Suppressor macrophage treated with lipopolysaccharide for 1 hour (primary cell): ENCODE measurements at places on chromosomes 11 and 22.

- DNase-seq, result peak; percentile 52
Observed at GRCh38 chr11:34380696-34381095, 22.9 kb upstream of the ABTB2 start.

GRCh38 chr11:12900496-12900895 is 108.6 kb upstream of the RASSF10 start:
- no peak for DNase-seq

GRCh38 chr22:36417281-36417686 is 29.5 kb upstream of the MYH9 start:
- no peak for DNase-seq

DNA sequence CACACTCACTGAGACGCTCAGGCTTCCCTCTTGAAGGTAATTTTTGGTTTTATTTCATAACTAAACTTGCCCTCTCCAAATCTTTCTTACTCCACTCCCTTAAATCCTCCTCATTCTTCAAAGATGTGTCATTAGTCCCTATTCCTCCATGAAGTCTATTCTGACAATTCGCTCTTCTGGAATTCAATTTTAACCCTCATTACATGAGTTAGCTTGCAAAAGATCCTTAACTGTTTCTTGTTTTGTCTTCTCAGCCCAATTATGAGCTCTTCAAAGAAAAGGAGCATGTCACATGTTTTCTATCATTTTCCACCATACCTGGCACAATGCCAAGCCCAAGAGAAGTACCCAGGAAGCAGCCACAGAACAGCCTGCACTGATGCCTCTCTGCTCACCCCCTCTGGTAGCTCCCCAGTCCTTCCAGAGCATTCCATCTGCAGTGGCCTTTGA is 13.0 kb downstream of the GALNT18 start:
- DNase-seq, result no peak

GRCh38 chr11:72313912-72314598 is 70.1 kb upstream of the PHOX2A start:
- DNase-seq, result peak; percentile 88

- DNase-seq, result no peak
Observed at GRCh38 chr11:15912291-15912690, 444.1 kb downstream of the SOX6 start.

DNA sequence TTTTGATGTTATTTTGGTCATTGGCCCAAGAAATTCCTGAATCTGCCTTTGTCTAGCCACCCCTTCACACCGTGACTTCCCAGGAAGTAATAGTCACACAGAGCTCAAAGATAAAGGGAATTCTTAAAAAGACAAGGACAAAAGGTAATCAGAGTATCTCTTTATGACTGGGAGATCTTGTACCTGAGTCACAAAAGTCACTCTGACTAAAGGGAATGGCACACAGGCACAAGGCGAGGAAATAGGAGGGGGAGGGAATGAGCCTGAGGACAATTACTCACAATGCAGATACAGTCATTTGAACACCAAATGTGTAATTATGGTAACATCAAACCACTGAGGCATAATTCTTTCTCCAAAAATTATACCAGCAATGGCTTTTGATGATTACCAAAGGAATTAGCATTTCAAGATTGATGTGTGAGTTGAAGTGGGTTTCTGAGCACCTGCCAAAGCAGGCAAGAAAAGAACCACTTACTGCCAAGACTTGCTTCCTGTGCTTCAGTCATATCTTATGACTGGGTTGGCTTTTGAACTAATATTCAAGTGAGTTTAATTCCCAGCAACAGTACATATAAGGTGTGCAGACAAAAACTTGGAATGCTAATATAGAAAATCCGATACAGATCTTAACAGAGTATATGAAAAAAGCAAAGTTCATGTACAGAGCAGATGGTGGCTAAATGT is 856.4 kb downstream of the LRRC4C start:
- no peak for DNase-seq

DNA sequence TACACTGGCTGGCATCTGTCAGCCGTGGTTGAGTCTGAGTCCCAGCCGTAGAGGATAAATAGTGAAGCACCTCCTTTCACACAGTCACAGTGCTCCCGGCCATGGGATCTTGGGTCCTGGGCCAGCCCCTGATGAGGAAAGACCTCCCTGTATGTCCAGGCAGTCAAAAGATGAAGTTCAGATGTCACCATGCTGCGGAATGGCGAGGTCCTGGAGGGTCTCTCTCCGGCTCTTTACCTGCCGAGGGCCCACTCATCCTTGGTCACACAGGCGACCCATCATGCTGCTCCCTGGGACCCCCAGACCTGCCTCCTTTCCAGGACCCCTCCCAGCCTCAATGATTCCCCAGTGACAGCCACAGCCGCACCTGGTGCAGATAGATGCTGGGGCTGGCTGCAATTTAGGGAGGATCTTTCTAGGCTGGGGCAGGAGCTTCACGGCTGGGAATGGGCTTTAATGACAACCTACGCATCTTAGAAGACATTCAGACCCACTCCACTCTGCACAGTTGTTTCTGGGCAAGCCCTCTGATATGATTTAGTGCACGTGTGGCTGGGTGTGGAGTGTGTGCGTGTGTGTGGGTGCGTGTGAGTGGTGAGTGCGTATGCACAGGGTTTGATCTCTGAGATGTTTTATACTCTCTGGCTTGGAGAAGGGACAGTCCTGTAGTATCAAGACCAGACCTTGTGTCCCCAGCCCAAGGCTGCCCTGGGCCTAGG is 79.7 kb downstream of the FBLN1 start:
- no peak for DNase-seq

- DNase-seq, result no peak
Observed at GRCh38 chr11:19767627-19768151, 55.1 kb downstream of the NAV2 start.

GRCh38 chr22:22892096-22893052 is 4.8 kb downstream of the IGLL5 start:
- DNase-seq, result no peak

GRCh38 chr11:124673333-124674167 is at the start of the genes SIAE and SPA17:
SIAE (minus strand) TSS chr11:124673739; CDS start chr11:124673708, 31 bp downstream.
SPA17 (plus strand) TSS chr11:124673904; CDS start chr11:124675265, 1,361 bp downstream.
- DNase-seq, result peak; percentile 94

GRCh38 chr11:114846416-114846791 is 168.1 kb downstream of the NXPE2 start:
- DNase-seq, result no peak

GRCh38 chr11:125148743-125149142 is 15.8 kb upstream of the PKNOX2 start:
- DNase-seq, result no peak

DNA sequence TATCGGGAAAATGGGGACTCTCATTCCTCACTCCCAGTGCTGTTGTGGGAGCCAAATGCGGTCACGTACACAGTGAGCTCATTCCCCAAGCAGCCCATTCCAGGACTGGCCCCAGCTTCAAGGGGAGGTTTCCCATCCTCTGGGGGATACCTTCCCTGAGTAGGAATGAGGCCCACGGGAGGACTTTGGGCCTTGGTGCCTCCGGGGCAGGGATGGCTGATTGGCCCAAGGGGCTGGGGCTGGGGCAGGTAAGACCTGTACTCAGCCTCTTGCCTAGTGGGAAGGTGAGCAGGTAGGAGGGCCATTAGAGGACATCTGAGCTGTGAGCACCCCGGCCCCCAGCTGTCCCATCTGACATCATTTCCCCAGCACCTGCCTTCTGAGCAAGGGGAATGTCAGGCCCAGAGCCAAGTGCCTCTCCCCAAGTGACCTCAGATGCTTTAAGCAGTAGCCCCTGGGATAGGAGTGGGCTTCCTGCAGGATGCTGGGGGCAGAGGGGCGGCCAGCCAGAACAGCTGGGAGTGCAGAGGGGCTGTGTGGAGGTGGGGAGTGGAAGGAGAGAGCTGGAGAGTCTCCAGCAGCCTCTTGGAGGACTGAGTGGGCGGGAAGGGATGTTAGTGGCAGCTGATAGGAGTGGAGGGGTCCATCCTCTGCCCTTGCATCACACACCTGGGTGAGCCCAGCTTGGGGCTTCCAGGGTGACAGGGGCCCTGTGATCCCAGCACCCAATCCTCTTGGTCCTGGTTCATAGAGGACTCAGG is 58.4 kb downstream of the CD82 start:
- no peak for DNase-seq

GRCh38 chr11:71333473-71333872 is 81.1 kb upstream of the SHANK2 start:
- no peak for DNase-seq

- DNase-seq, result no peak
Observed at GRCh38 chr11:132206993-132207392, 836.6 kb downstream of the NTM start.

- DNase-seq, result no peak
Observed at GRCh38 chr11:3950996-3951660, 95.7 kb downstream of the STIM1 start.

- DNase-seq, result no peak
Observed at GRCh38 chr22:20663941-20664593, 109.8 kb upstream of the SERPIND1 start.

GRCh38 chr11:45272701-45273100 is 13.4 kb downstream of the SYT13 start:
- DNase-seq, result no peak

- DNase-seq, result peak; percentile 100
Observed at GRCh38 chr22:29603358-29604075, at the start of gene NF2. NF2 (plus strand) TSS chr22:29603633; CDS start chr22:29603999, 366 bp downstream.

DNA sequence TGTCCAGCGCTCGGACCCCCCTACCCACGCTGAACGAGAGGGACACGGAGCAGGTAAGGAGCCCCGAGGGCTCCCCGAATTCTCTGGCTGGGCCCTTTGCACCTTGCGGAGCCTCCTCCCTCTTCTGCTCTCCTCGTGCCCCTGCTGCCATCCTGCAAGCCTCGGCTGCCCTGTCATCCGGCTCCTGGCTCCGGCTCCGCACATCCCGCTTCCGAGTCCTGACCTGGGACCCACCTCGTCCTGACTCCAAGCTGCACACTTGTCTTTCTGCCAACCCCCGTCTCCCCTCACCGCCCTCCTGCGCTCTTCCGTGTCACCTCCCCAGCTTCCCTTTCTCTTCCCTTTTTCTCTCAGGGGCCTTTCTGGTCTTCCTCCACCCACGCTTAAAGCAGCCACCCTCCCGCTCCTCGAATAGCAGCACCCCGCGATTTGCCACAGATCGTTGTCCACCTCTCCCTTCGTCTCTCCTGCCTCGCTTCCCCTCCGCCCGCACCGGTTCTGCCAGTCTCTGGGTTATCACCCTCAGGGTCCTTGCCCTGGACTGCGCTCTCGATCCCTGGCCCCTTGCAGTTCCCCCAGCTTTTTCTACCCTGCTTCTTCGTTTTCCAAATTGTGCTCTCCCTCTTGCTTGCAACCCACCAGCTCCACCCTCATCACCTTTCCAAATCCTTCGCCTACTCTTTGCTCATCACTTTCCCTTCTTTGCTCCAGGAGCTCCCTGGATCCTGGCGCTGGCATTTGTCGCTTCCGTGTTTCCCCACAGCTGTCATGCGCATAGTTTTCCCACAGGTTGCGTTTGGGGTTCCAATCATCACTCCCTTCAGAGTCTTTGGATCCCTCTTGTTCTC is 822 bp downstream of the MARK2 start:
- DNase-seq, result peak; percentile 62

DNA sequence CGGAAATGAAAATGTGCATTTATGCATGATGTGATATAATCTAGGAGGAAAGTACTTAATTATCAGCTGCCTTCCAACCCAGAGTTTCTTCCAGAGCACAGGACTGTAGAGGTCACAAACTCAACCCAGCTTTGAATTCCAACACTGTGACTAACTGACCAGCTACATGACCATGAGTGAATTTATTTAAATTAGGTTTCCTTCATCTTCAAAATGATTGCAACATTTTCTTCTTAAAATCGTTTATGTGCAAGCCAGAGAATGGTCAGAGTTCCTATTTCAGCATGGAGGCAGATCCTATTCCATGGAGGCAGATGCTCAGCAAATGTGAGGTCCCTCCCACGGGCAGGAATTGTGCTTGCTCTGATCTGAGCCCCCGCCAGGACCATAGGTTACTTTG is 42.4 kb downstream of the OSBP start:
- no peak for DNase-seq

DNA sequence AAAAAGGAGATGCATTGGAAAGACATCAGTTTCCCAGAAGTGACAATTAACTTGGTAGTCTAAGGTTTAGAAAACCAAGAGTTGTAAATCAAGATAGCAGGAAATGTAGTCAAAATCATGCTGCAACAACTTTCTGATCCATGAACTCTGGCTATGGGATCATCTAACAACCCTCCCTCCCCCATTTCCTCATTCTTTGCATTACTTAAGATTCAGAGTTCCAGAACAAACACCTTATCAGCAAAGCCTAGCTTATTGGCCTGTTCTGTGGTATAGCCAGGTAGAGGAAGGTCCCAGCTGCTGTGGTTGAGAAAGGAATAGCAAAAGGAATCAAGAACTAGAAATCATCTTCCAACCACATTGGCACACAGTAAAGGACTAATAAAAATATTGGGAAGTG is 651.1 kb downstream of the METTL15 start:
- no peak for DNase-seq

- DNase-seq, result peak; percentile 82
Observed at GRCh38 chr11:130131961-130132850, 27.4 kb upstream of the ST14 start.

DNA sequence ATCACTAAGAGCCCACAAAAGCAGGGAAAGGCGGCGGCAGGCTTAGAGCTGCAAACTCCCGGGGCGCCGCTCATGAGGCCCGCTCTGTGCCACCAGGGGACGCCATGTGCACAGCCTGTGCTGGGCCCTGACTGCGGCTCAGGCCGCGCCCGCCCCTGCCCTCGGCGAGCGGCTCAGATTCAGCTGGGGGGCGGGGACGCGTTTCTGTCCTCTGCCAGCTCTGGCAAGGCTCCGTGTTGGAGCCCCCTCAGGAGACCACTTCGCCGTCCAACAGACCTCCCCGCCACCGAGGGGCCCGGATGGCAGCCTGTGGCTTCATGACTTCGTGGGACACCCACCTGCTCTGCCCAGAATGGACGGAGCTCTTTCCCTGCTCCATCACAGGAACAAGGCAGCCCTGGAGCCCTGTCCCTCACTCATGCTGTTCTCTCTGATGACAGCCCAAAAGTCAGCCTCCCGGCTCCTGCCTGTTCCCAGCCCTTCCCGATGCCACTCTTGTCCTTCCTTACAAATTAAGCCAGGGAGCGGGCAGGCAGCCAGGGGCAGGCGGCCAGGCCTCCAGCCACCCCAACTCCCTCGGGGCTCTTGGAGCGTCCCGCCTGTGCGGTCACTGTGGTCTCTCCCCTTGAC is 69.1 kb downstream of the NAT10 start:
- peak; percentile 91 for DNase-seq

- DNase-seq, result no peak
Observed at GRCh38 chr11:80849253-80849652, 1408.4 kb upstream of the TENM4 start.

DNA sequence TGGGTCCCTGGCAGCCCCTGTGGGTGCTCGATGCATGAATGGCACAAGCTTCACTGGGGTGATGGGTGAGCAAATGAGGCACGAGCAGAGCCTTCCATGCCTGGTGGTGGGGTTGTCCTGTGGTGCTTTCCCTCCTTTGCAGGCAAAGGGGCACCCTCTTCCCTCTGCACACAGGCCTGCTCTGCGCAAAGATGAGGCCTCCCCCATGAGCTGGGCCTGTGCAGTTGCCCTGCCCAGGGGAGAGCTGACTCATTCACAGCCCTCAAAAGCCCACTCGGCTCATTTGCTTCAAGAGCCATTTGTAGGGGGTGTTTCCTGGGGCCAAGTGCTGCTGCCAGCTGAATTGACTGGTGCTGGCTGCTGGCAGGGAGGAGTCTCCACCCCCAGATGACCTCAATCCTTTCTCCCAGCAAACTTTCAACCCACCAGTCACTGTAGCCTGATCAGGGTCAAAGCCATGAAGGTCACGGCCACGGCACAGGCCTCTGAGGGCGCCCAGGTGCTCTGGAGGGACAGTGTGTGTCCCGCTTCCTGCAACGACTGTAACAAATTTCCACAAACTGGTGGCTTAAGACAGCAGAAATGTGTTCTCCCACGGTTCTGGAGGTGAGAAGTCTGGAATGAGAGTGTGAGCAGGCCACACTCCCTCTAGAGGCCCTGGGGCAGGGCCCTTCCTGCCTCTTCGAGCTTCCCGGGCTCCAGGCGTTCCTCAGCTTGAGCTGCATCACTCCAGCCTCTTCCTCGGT is 48.8 kb upstream of the ANO1 start:
- DNase-seq, result no peak
